T-helper 17 cell (primary cell): ENCODE measurements at places on chromosomes 5 and 9. TPM values are rescaled to one million over a fixed set of nuclear protein-coding genes. Genes with fewer than 3 reads are reported as not detected.

DNA sequence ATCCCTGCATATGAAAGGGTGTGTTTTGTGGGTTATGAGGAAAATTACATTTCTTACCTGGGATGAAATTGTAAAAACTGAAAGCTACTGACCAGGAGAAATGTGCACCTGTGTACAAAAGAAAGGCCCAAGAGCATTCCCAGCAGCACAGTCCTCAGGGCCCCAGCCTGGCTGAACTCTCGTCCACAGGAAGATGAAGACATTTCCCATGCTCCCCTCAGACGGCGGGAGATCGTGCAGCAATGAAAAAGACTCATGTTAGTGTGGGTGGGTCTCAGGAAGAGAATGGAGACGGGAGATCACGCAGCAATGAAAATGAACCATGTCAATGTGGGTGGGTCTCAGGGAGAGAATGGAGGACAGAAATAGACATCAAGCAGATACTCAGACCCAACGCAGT lies 12.6 kb upstream of the LCN15 start:
- peaks cover 12% of the 10 kb centered on the region for H3K4me1 ChIP-seq
- H3K36me3 ChIP-seq = peaks cover 7% of the 10 kb centered on the region
- no peak overlapping the region for H3K4me3 ChIP-seq
- peaks cover 48% of the 10 kb centered on the region for H3K27me3 ChIP-seq
- DNase-seq = no peak

DNA sequence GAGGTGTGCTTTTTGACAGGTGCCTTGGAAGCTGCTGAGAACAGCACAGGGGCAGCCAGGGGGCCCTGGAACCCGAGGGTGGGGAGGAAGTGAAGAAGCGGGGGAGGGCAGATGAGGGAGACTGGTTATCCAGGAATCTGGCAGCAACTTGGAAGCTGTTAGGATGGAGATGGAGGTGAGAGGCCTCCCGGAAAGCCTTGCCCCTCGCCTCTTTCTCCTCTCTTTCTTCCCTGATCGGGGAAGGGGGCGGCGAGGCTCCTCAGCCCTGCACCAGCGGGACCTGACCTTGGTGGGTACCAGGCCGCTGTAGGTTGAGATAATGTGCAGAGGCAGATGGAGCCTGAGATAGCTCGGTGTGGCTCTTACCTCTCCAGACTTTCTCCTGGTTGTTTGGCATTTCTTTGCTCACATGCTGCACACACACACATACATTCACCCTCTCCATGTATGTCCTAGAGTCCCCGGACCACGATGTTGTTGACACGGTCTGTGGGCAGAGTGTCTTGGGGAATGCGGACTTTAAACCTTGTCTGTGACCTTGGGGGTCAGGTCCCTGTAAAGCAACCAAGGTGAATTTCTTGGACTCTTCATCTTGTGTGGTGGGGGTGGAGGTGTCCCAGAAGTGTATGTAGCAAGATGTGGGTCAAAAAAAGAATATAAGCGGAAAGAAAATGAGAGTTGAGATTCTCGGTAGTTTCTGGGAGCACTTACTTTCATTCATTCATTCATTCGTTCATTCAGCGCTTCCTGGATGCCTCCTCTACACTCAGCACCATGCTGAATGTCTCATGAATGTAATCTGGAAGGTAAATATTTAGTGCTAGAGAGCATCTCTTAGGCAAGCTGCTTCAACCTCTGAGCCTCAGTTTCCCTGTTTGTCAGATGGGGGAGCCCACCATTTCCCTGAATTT lies 1.6 kb downstream of the WWC1 start:
- DNase-seq = no peak
- H3K27ac ChIP-seq = no peak overlapping the region
- peak overlapping the region; percentile 65 for H3K4me3 ChIP-seq
- no peaks in the 10 kb centered on the region for H3K36me3 ChIP-seq

DNA sequence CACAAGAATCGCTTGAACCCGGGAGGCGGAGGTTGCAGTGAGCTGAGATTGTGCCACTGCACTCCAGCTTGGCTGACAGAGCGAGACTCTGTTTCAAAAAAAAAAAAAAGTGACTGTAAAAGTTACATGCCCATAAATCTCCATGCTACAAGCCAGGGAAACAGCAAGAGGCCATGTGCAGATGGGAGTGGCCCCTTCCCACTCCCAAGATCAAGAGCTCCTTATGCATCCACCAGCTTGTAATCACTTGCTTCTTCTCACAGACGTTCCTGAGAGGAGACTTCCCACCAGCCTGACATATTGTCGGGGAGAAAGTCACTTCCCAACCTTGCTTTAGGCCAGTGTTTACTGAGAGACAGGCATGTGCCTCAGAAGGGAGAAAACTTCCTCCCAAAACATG lies 45.6 kb upstream of the N4BP3 start:
- H3K36me3 ChIP-seq = peaks cover 2% of the 10 kb centered on the region
- DNase-seq = no peak
- H3K4me1 ChIP-seq = no peaks in the 10 kb centered on the region
- no peak overlapping the region for H3K27ac ChIP-seq
- H3K27me3 ChIP-seq = no peaks in the 10 kb centered on the region

GRCh38 chr5:163535290-163535689 lies 29.9 kb downstream of the MAT2B start:
- H3K27me3 ChIP-seq = peaks cover 26% of the 10 kb centered on the region
- H3K4me3 ChIP-seq = no peak overlapping the region
- peaks cover 2% of the 10 kb centered on the region for H3K4me1 ChIP-seq
- no peak overlapping the region for H3K27ac ChIP-seq
- peaks cover 2% of the 10 kb centered on the region for H3K36me3 ChIP-seq

DNA sequence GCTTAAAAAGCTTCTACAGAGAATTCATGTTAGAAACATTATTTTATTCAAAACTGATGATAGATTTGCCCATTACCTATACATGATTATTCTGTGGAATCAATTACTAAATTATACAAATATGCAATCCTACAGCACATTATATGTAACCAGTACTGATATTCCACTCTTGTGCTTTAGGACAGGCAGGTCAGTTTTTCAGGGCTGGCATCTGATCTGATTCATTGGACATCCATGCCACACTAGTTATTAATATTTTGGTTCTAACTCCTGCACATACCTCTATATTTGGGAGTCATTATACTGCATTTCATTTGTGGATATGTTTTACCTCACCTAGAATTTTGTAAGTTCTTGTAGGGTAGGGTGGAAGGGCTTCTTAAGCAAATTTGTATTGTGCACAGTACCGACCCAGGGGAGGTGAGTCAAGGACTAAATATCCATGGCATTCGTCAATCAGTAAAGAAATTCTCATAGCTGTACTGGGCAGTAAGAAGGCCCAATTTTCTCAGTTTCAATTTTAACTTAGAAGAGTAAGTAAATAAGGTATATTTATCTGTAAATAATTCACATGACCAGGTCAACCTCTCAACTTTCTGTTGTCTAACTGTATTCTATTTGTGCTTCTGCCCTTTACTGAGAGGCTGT lies 33.5 kb downstream of the ELOVL7 start:
- no peaks in the 10 kb centered on the region for H3K4me1 ChIP-seq
- H3K27me3 ChIP-seq = peaks cover 10% of the 10 kb centered on the region
- DNase-seq = no peak
- H3K27ac ChIP-seq = no peak overlapping the region
- no peaks in the 10 kb centered on the region for H3K36me3 ChIP-seq

- no peak overlapping the region for H3K27ac ChIP-seq
- H3K27me3 ChIP-seq = peaks cover 53% of the 10 kb centered on the region
- peaks cover 13% of the 10 kb centered on the region for H3K4me1 ChIP-seq
Observed at GRCh38 chr9:70043285-70043684, 363 bp upstream of the MAMDC2 start.

- H3K4me1 ChIP-seq = no peaks in the 10 kb centered on the region
- H3K36me3 ChIP-seq = peaks cover 3% of the 10 kb centered on the region
- no peak overlapping the region for H3K4me3 ChIP-seq
- peaks cover 5% of the 10 kb centered on the region for H3K27me3 ChIP-seq
- DNase-seq = no peak
Observed at GRCh38 chr5:63958654-63959053, 3.6 kb downstream of the HTR1A start.

GRCh38 chr5:82150559-82150958 lies 127.6 kb downstream of the RPS23 start:
- no peak for DNase-seq
- H3K4me3 ChIP-seq = no peak overlapping the region
- no peaks in the 10 kb centered on the region for H3K27me3 ChIP-seq

DNA sequence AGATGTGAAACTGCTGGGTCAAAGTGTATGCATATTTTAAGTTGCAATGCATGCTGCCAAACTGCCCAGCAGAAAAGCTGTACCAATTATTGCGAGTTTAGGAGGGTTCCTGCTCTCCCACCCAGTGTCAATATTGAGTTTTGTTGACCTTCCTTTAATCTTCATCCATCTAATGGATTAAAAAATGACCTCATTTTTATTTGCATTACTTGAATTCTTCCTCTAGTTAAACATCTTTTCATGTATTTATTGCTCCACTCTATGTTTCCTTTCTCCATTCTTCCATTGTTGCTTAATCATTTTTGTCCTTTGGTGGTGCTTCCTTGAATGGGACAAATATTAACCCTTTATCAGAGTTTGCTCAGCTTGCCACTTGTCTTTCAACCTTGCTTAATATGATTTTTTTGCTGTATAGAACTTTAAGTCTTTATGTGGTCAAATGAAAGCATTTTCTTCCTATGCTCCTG lies 32.4 kb downstream of the TLE1 start:
- H3K4me1 ChIP-seq = peaks cover 4% of the 10 kb centered on the region
- no peak for DNase-seq
- H3K36me3 ChIP-seq = no peaks in the 10 kb centered on the region
- no peak overlapping the region for H3K27ac ChIP-seq
- no peaks in the 10 kb centered on the region for H3K27me3 ChIP-seq

DNA sequence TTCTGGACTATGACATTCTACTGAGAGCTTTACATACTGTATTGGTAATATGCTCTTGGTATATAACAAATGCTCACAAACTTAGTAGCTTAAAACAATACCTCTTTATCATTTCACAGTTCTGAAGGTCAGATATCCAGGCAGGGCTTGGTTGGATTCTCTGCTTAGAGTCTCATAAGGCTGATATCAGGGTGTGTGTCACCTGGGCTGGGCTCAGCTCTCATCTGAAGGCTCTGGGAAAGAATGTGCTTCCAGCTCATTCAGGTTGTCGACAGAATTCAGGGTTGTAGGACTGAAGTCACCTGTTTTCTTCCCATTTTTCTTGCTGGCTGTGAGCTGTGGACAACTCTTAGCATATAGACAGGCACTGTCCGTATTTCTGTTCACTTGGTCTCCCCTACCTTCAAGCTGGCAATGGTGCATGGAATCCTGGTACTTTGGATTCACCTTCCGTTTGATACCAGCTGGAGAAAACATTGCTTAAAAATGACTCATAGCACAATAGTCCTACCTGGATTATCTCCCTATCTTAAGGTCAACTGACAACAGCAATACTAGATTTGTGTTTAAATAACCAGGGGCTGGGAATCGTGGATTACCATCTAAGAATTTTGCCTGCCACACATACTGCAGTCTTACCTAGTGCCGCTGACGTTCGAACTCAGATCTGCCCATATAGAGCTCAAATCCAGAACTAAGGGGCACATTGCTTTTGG lies 69.2 kb downstream of the RCL1 start:
- H3K36me3 ChIP-seq = peaks cover 13% of the 10 kb centered on the region
- no peak overlapping the region for H3K27ac ChIP-seq
- no peaks in the 10 kb centered on the region for H3K27me3 ChIP-seq
- no peak overlapping the region for H3K4me3 ChIP-seq
- H3K4me1 ChIP-seq = peaks cover 3% of the 10 kb centered on the region

- DNase-seq = no peak
- no peak overlapping the region for H3K27ac ChIP-seq
- H3K27me3 ChIP-seq = peaks cover 10% of the 10 kb centered on the region
Observed at GRCh38 chr9:22111176-22111953, 102.3 kb upstream of the CDKN2B start.

- H3K27ac ChIP-seq = no peak overlapping the region
- no peak for DNase-seq
- no peaks in the 10 kb centered on the region for H3K27me3 ChIP-seq
- H3K4me3 ChIP-seq = no peak overlapping the region
Observed at GRCh38 chr5:105931881-105932421, 1738.8 kb downstream of the EFNA5 start.

- no peak overlapping the region for H3K4me3 ChIP-seq
- H3K27me3 ChIP-seq = peaks cover 19% of the 10 kb centered on the region
Observed at GRCh38 chr5:74100268-74100665, 474.3 kb downstream of the ARHGEF28 start.

DNA sequence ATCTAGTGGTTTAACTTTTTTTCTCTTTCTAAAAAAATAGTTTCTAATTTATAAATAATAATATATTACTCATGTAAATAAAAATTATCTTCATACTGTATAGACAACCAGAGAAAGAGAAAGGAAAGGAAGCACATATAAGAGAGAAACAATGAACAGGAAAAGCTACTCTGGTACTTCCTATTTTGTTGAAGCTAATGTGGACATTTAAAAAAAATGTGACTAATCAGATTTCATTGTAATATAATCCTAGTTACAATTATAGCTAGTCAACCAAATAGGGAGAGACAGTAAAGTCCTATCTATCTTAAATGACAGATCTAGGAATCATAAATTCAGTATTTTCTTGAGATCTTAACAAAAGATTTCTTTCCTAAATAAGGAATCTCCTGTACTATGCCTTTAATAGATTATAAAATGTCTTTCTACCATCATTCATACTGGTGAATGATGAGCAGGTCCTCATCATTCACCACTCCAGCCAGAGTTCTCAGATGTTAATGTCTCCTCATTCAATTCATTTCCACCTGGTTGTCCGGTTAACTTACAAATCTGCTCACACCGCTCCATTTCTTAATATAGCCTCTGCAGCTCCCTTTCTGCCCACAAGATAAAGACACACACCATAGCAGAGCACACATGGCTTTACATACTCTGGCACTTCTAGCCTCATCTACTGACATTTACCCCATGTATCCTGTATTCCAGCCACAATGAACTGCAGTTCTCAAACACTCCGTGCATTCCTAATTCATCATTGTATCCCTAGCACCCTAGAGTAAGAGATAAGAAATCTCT lies 30.9 kb downstream of the ZFR start:
- H3K4me1 ChIP-seq = peaks cover 11% of the 10 kb centered on the region
- DNase-seq = no peak
- H3K36me3 ChIP-seq = peaks cover 5% of the 10 kb centered on the region
- H3K27ac ChIP-seq = peak overlapping the region; percentile 32
- no peaks in the 10 kb centered on the region for H3K27me3 ChIP-seq

TLE4 gene
- total RNA-seq = 104 TPM

CACNA1B gene
- total RNA-seq = 0.22 TPM

RASGRF2 gene
- 21.3 TPM for total RNA-seq

SLC38A9 gene
- 15.7 TPM for total RNA-seq

CDKN2A gene
- total RNA-seq = 4.9 TPM

OR1Q1 gene
- total RNA-seq = 0.96 TPM
